Hepatic stellate cell (primary cell): ENCODE measurements at places on chromosomes 7 and 10.

GRCh38 chr7:148223160-148223559, 367.4 kb upstream of the C7orf33 start:
- no peak for DNase-seq

GRCh38 chr7:45074528-45075354, 14.0 kb downstream of the NACAD start:
- no peak for DNase-seq

- no peak for DNase-seq
These were observed 278.6 kb upstream of the HABP2 start for GRCh38 chr10:113274176-113274829.

DNA sequence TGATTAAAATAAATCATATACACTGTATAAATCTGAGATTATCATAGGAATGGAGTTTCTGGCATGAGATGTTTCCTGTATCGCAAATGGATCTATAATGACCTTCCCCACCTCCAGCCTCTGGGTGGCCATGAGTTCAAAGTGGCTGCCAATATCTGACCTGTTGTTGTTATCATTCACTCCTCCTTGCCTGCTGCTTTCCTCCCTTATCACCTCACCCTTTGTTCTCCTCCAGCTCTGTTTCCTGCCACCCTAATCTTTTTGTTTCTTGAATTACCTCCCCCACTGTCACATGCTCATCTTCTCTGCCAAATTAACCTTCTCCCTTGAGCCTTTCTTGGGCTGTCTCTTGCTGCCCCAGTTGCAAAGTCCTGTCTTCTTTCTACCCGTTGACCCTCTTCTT, 12.0 kb downstream of the SCD start:
- DNase-seq: no peak

- DNase-seq: no peak
These were observed 70.8 kb downstream of the SGMS1 start for GRCh38 chr10:50552771-50553535.

GRCh38 chr10:60114765-60115586, 208.6 kb upstream of the CCDC6 start:
- DNase-seq: peak; percentile 40
